ENCODE measurements at places on chromosomes 16 and 17.
A peak's percentile ranks its signal among the peaks of the same experiment; 100 is the strongest.

- DNase-seq = no peak
Measured at GRCh38 chr17:67474081-67474661, 97.1 kb downstream of the PITPNC1 start.

DNA sequence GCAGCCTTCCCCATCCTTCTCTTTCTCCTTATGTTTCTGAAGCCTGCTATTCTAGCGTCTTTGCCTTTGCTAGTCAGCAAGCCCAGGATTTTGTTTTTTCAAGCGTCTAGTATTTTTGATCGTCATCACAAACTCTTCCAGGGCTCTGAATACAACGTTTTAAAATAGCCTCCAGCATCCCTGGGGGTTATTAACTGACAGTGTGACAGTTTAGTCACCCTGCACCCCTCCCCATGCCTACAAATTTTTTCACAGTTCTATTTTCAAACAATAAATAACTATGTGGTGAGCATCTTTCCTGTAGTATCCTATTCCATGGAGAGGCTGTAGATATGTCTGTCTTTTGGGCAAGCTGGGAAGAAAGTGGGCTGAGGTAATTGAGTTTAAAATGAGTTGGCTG, 280.9 kb downstream of the MAP2K4 start:
- DNase-seq = no peak

GRCh38 chr17:40794466-40794865, 5.3 kb downstream of the KRT28 start:
- no peak for DNase-seq

DNA sequence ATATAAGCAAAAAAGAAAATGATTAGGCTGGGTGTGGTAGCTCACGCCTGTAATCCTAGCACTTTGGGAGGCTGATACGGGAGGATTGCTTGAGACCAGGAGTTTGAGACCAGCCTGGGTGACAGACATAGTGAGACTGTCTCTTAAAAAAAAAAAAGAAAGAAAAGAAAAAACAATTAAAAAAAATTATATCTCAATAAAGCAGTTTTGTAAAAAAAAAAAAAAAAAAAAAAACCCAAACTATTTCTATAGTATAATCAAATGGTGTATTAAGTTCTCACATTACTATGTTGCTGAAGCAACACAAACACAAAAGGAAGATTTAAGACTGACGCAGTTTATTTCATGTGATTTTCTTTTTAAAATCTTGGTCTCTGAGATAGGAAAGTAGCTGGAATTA, 140.5 kb downstream of the TRIM37 start:
- no peak for DNase-seq

- DNase-seq = no peak
Measured at GRCh38 chr17:78159575-78160158, 8.7 kb upstream of the SYNGR2 start.

- no peak for DNase-seq
Measured at GRCh38 chr17:81241648-81242420, 2.7 kb downstream of the NDUFAF8 start.

DNA sequence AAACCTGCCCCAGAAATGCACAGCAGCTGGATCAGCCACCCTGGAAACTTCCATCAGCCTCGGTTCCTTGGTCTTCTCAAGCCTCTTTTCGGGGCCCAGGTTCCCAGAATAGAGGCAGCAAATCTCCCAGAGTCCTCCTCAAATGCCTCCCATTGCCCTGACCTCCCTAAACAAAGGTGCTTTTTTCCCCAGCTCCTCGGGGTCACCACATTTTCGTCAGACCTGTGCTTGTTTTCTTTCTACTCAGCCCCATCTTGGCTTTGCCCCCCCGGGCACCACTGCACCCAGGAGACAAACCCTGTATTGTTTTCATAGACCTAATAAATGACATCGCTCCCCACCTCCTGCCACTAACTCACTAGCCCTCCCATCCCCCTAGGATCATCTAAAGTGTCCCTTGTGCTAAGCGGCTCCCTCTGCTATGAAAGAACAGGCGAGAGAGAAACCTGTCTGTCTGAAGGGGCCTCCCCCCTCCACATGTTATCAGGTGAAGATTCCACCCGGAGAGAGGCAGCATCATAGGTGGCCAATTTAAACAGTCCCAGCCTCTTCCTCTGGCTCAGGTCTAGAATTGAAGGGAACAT, 451.1 kb downstream of the SOX9 start:
- DNase-seq = no peak

DNA sequence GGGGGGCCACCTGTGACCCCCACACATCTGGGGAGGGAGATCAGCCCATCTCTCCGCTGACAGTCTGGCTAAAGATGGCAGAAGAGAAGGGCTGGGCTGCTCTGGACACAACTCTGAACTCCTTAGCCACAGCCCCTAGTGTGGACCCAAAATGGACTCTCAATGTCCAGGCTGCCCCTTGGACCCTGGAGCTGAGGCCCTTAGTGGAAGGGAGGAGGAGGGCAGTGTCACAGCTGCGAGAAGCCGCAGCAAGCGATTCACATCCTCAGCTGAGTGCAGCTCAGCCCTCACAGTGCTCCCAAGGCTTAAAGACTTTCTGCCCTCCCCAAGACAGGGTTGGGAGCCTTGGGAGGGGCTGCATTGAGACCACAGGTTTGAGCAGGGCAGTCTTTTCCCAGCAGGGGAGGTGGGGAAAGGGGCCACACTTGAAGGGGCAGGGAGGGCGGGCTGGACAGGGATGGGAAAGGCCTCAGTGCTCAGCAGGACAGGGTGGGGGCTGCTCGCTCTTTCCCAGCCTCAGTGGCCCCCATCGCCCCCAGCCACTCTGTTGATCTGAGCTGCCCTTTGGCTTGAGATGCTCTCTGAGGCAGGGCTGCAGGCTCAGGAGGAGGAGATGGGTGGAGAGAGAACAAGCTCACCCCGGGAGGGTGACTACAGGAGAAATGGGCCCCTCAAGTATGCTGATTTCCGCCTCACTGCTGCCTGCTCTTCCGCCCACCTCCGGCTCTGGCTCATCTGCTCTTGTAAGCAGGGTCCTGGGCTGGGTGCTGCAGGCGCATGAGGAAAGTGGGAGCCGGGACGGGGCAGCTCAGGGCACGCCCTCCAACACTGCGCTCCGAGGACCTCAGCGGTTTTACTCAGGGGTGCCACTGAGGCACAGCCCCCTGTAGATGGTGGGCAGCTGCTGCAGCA, 50.9 kb upstream of the MTSS2 start:
- no peak for DNase-seq

GRCh38 chr16:88320947-88321634, 61.7 kb upstream of the ZNF469 start:
- peak; percentile 54 for DNase-seq

- no peak for DNase-seq
Measured at GRCh38 chr17:64706224-64707049, 44.3 kb upstream of the SMURF2 start.

DNA sequence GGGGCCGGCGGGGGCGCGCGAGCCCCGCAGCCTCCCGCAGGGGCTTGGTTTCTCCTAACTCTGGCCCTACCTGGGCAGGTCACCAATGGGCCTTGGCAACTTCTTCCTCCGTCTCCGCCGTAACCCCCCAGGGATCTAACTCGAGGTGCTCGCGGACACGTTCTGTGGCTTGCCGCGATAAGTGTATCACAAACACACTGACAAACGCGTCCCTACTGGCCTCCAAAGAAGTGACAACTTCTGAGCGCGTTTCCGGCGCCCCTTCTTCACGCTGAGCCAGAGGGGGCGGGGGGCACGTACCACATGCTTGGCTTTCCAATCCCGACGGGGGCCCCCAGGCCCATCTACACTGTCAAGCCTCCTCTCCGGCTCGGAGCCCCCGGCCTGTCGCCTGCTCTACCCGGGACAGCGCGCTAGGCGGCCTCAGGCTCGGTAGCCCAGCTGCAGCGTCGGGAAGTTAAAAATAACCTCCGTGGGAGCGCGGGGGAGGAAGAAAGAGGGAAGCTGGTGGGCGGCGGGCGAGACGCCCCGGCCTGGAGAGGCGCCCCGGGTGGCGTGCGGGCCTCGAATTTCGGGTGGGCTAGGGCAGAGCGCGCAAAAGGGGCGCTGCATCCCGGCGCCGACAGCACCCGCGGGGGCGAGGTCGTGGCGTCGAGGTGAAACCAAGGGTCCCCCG, 725 bp upstream of the SPHK1 start:
- DNase-seq = no peak

DNA sequence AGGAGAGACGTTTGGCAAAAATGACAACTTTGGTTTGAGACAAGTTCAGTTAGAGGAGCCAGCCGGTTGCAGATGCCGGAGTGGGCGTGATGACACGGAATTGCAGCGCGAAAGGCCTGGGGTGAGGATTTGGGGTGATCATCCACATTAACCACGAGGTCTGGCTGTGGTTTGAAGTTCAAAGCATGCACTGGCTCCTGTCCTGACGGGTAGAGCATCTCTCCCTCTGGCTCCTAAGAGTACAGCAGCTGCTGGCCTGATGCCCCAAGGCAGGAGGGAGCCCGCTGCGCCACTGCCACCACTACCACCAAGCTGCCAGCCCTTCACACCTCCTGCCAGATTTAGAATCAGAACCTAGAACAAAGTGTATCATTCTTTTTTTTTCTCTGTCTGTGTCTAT, 3.7 kb downstream of the RHBDL3 start:
- DNase-seq = no peak

All from SK-N-DZ (cell line).